ENCODE measurements at places on chromosomes 6 and 20.

GRCh38 chr6:166929542-166930189, 26.7 kb downstream of the RNASET2 start:
- DNase-seq: no peak

- DNase-seq: no peak
These were observed 5.1 kb upstream of the ZNF391 start for GRCh38 chr6:27383481-27383880.

- DNase-seq: no peak
These were observed 1.7 kb downstream of the STXBP5 start for GRCh38 chr6:147205690-147206600.

GRCh38 chr6:10725716-10726115, 2.8 kb downstream of the TMEM14C start:
- no peak for DNase-seq

DNA sequence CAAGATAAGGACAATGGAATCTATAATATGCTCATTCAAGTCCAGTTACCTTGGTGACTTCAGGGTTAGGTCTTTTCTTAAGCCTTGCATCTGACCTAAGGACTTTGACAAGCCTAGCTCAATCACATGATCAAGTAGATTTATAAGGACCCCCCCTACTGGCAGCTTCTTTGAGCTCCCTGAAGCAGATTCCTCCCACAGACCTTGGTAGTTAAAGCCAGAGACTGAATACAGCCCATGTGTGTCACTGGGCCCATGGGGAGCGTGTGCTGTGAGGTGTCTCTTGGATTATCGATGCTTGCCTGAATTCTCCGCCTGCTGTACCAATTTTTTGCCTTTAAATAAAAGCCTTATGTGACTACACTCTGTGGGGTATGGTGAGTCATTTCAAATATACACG, 372.7 kb upstream of the RGS17 start:
- DNase-seq: no peak

DNA sequence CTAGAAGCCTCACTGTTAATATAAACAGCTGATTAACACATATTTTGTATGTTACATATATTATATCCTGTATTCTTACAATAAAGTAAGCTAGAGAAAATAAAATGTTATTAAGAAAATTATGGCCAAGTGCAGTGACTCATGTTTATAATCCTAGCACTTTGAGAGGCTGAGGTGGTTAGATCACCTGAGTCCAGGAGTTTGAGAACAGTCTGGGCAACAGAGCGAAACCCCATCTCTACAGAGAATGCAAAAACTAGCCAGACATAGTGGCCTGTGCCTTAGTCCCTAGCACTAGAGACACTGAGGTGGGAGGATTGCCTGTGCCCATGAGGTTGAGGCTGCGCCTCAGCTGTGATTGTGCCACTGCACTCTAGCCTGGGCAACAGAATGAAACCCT, 81.9 kb downstream of the NCOA3 start:
- DNase-seq: no peak

DNA sequence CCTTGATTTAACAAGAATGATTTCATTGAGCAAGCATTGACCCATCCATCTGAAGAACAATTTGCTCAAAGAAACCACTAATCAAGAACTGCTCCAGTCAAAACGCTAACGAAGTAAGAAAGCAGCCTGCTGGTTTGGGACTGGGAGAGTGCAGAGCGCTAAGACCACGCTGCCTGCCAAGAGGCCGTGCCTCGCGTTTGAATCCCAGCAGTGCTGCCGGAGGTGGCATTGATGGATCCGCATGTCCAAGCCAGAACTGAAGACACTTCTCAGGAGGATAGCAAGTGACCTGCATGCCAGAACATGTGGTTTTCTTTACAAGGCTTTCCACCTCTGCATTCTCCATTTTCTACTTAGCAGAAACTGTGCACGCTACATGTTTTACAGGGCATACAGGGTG, 105.2 kb upstream of the FOXC1 start:
- DNase-seq: no peak

- no peak for DNase-seq
These were observed 35.7 kb downstream of the KCNQ5 start for GRCh38 chr6:72657407-72658197.

GRCh38 chr20:20022498-20022897, 5.3 kb downstream of the NAA20 start:
- DNase-seq: no peak

- DNase-seq: no peak
These were observed 30.2 kb upstream of the AAR2 start for GRCh38 chr20:36206068-36206467.

- no peak for DNase-seq
These were observed at the start of gene CAP2 for GRCh38 chr6:17392978-17393891. CAP2 (plus strand) TSS chr6:17393595; CDS start chr6:17421556, 27,961 bp downstream.

GRCh38 chr6:81816380-81816779, 63.9 kb upstream of the TENT5A start:
- DNase-seq: no peak

GRCh38 chr20:49538950-49539349, 29.0 kb downstream of the PTGIS start:
- DNase-seq: no peak

- peak; percentile 66 for DNase-seq
These were observed 710 bp downstream of the BTBD9 start for GRCh38 chr6:38638941-38639497.

GRCh38 chr6:136095986-136096385, 154.1 kb downstream of the MTFR2 start:
- DNase-seq: no peak

GRCh38 chr6:16810411-16810810, 49.2 kb upstream of the ATXN1 start:
- no peak for DNase-seq

DNA sequence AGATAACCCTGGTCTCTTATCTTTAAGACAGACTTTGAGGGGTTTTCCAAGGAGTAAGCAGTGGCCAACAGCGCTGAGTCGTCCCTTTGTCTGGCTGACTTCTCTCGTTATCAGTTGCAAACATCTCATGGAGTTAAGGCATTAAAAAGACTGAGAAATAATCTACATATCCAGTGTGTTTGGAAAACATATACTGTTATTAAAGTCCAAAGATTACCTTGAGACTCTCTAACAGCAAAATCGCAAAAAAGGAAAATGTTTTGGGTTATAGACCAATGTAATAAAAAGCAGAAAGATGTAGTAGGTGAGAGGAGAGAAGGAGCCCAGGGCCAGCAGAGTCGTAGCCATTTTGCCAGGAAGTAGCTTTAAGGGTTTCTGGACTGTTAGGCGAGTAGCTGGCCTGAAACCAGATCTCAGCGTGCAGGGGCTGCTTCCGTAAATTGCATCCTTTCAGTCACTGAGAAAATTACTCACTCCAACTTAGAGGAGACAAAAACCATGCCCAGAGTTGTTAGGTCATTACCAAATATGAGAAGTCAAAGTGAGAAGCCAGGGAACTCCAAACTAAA, 24.6 kb downstream of the MYLK4 start:
- DNase-seq: peak; percentile 10

- peak; percentile 93 for DNase-seq
These were observed 9.1 kb downstream of the BAK1 start for GRCh38 chr6:33570806-33571636.

GRCh38 chr6:160238761-160239751, 19.6 kb downstream of the SLC22A2 start:
- no peak for DNase-seq

DNA sequence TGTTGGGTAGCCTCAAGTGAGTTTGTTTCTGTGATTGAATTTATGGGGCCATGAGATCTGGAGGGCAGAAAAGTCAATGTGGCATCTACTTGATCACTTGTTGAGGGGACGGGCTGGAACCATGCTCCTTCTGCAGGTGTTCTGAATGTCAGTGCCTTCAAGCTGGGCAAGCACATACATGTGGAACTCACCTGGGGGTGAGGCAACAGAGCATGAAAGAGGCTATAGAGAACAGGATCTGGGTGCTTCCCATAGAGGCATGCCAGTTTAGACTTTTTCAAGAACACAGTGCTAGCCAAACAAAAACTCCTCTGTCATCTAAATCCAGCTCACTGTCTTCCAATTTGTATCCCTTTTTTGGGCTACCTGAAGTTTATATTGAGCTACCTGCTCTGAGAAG, 77.8 kb upstream of the SLC35B3 start:
- no peak for DNase-seq

- DNase-seq: no peak
These were observed 24.4 kb downstream of the PTPN1 start for GRCh38 chr20:50534567-50534966.

DNA sequence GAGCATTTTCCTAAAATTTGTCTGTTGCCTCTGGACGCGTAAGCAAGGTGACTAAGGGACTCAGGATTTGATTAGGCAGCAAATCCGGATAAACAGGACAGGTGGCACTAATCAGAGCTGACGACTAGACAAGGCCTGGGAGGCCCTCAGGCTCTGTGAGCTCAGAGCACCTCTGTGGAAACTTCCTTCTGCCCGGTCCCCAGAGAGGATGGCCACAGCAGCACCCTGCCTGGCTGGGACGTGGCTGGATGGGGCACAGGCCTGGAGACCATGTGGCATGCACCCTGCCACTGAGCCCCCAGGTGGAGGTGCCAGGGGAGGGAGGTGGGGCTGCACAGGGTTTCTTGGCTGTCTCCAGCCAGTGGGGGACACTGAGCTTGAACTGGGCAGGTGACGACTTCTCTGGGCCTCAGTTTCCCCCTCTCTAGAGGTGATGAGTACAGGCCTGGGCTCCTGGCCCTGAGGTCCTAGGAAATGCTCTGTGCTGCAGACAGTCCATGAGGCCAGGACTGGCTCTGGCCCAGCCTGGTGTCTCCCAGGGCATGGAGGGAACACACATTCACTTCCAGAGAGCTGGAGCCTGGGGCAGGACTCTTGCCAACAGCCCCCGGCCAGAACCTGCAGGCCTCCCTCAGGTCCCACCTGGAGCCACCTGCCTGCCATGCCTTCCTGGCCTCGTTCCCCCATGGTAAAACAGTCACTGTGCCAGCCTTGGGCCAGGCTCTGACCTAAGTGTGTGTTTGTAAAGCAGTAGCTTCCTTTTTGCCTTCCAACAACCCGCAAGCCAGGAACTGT, 39.6 kb upstream of the STX16 start:
- DNase-seq: no peak

DNA sequence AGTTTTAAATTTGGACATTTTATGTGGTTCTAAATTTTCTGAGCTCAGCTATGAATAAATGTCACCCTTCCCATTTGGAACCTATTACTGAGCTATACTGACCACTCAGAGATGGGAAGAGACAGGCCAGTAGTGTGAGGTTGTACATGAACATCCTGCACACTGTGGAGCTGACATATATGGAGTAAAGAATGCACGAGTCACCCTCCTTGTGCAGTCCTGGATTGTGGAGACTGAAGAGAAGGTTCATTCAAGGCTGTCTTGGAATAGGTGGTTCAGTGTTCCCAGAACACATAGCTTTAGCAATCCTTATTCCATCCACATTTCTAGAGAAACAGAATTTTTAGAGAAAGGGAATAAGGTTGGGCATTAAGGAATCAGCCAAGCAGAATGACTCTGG, 50.3 kb upstream of the OGFRL1 start:
- DNase-seq: no peak

DNA sequence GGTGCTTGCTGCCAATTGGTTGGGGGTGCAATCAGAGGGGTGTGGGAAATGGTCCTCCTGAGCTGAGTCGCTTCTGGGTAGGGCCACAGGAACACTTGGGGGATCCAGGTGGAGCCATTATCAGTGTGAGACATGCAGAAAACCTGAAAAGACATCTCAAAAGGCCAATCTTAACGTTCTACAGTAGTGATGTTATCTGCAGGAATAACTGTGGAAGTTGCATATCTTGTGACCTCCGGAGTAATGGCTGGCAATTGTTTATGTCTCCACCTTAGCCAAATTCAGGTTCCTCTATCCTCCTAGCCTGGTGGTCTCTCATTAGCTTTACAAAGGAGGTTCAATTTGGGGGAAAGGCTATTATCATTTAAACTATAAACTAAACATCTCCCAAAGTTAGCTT, 114.8 kb upstream of the SNX9 start:
- DNase-seq: no peak

- no peak for DNase-seq
These were observed 8.9 kb upstream of the TNFRSF6B start for GRCh38 chr20:63687419-63688178.

GRCh38 chr6:145850671-145851070, 36.1 kb upstream of the FBXO30 start:
- DNase-seq: no peak

- DNase-seq: no peak
These were observed 10.4 kb upstream of the MMP9 start for GRCh38 chr20:45998337-45998736.

- no peak for DNase-seq
These were observed 16.4 kb downstream of the CASS4 start for GRCh38 chr20:56428410-56428809.

DNA sequence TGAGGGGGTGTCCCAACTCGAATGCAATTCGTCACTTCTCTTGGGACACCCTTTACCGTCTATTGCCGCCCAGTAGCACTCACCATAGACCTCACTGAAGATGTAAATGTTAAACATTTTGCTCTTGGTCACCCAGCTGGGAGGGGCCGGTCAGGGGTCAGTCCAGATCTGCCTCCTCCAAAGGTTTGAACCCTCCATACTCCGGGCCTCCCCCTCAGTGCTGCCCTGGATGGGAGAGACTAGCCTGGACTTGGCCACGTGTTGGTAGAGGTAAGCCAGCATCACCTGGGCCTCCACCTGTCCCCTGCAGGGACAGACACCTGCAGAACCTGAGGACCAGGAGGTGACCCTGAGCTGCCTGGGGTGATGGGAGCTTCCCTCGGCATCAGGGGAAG, 5.0 kb upstream of the MYT1 start:
- no peak for DNase-seq

DNA sequence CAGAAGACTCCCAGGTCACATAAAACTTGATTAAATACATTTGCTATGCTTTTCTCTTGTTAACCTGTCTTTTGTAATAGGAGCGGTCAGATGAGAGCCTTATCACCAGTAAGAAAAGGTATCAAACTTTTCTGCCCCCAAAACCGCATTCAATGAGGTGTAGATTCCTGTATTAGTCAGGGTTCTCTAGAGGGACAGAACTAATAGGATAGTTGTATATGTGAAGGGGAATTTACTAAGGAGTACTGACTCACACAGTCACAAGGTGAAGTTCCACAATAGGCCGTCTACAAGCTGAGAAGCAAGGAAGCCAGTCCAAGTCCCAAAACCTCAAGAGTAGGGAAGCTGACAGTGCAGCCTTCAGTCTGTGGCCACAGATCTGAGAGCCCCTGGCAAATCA, 32.7 kb downstream of the PTPRK start:
- DNase-seq: no peak

DNA sequence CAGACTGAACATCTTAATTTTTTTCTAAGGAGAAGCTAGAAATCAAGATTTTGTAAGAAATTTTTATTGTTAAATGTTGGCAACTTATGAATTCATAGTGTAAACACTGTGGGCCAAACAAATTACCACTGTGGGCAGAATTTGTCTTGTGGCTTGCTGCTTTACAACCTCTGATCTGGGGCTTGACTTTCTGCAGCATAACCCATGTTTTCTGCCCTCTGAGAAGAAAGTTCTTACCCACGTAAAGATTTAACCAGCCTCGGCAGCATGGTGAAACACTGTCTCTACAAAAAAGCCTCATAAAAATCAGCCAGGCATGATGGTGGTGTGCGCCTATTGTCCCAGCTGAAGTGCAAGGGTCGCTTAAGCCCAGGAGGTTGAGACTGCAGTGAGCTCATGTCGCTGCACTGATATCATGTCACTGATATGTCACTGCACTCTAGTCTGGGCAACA, 12.9 kb downstream of the ITCH start:
- no peak for DNase-seq

- DNase-seq: no peak
These were observed 24.0 kb upstream of the INSM1 start for GRCh38 chr20:20343932-20344331.

- DNase-seq: no peak
These were observed 30.2 kb downstream of the FAM229B start for GRCh38 chr6:112117554-112117953.

- DNase-seq: no peak
These were observed 28.5 kb upstream of the SERPINB1 start for GRCh38 chr6:2870046-2870636.

GRCh38 chr6:36508532-36508931, 38.7 kb downstream of the STK38 start:
- no peak for DNase-seq

Data from CD4-positive, alpha-beta T cell treated with Interleukin-12 subunit alpha and Interleukin-12 subunit beta, for 1 hour (primary cell).